ENCODE measurements at places on chromosomes 4 and X.

- no peak for DNase-seq
These were observed 99.6 kb downstream of the PCDH18 start for GRCh38 chr4:137432446-137433311.

DNA sequence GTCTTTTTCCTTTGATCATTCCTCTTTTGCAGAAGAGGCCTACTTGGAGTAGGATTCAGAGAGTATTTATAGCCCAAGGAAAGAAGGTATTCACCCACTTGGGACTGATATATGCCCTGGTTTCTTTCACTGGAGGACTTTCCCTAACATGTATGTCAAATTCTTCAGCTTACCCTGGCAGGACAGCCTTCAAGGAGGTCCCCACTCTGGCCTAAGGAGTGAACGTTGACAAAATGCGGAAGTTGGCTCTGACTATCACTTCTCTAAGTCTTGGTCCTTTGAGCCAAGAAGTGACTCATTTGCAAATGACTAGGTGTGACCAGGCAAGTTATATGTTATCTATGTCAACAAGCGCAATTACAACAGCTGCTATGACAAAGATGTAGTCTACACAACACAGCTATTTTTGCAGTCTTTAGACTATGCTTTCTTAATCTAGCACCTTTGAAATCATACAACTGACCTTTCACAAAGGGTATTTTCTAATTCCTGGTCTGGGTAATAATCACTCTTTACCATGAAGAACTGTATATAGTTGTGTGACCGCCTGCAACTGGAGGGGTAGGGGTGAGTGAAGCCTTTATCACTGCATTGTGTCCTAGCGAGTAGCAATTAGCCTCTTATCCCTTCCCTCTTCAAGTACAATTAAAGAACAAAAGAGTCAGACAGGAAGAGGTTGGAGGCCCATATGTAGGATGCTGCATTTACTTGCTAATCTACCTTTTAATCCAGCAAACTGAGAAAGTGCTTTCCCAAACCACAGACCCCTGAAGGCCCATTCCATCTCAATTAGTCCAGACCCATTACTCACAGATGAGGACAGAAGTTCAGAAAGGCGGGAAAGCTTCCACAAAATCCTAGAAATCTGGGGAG, 50.1 kb downstream of the RASGEF1B start:
- DNase-seq = no peak

GRCh38 chr4:18441203-18441590, 419.6 kb upstream of the LCORL start:
- no peak for DNase-seq

DNA sequence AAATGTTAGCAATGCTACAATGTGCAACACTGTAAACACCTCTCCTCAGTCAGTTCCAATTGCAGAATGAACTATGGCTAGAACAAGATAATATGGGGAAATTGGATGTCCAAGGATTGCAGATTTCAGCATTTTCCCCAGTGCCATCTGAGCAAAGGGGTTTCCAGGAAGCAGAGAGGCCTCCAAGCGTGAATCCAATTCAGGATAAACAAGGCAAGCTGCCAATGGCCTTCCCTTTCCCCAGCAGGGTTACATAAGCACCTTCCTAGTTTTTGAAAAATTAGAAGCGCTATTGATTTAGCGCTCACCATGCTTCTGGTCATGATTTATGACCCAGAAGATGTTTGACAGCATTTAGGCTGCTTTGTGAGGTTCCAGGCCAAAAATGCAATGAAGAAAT, 223.0 kb upstream of the GATB start:
- DNase-seq = no peak

DNA sequence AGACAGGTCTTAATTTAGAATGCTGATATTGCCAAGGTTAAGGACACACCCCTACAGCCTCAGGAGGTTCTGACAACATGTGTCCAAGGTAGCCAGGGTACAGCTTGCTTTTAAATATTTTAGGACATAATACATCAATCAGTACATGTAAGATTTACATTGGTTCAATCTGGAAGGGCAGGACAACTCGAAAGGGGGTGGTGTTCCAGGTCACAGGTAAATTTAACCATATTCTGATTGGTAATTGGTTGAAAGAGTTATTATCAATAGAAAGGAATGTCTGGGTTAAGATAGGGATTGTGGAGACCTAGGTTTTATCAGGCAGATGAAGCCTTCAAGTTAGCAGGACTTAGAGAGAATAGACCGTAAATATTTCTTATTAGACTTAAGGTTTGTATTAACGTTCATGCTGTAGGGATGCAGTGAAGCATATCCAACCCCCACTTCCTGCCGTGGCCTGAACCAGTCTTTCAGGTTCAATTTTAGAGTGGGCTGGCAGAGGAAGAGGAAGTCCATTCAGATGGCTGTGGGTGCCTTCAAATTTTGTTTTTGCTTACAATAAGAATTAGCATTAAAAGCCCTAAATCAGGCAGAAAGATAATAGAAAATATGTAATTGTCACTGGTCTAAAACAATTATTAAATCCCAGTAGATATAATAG, 136.5 kb upstream of the GALNTL6 start:
- DNase-seq = no peak

DNA sequence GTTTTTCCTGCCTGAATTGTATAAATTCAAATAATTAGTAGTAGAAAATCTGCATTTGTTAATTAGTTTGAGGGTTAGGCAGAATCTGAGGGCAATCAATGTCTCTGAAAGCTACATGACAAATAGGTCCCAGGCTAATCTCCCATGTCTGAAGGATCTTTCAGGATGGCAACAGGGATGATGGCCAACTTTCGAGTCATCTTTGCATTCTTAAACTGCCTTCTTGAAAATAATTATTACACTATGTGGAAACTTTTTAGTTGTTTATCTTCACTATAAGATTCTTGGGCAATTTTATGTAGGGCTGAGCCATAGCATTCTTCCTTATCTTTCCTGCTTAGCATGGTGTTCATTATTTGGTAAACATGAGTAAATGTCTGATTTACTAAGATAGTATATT, 490.3 kb upstream of the EPHA5 start:
- DNase-seq = no peak

- no peak for DNase-seq
These were observed 36.5 kb upstream of the TFDP3 start for GRCh38 chrX:133254666-133255065.

- DNase-seq = no peak
These were observed 1404.1 kb upstream of the IGFBP7 start for GRCh38 chr4:58514299-58514698.

- no peak for DNase-seq
These were observed 15.3 kb upstream of the TADA2B start for GRCh38 chr4:7027913-7028312.

DNA sequence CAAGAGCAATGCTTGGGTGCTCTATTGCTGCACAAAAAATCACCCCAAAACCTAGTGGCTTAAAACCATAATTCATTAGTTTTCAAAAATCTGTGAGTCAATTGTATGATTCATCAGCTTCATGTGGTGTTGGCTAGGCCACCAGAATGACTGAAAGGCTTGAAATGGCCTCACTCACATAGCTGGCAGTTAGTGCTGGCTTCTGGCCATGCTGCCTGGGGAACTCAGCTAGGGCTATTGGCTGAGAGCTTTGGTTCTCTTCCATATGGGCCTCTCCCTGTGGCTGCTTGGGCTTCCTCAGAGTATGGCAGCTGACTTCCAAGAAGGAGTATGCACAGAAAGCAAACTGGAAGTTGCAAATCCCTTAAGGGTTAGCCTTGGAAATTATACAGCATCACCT, 3.1 kb upstream of the MTMR1 start:
- DNase-seq = no peak

DNA sequence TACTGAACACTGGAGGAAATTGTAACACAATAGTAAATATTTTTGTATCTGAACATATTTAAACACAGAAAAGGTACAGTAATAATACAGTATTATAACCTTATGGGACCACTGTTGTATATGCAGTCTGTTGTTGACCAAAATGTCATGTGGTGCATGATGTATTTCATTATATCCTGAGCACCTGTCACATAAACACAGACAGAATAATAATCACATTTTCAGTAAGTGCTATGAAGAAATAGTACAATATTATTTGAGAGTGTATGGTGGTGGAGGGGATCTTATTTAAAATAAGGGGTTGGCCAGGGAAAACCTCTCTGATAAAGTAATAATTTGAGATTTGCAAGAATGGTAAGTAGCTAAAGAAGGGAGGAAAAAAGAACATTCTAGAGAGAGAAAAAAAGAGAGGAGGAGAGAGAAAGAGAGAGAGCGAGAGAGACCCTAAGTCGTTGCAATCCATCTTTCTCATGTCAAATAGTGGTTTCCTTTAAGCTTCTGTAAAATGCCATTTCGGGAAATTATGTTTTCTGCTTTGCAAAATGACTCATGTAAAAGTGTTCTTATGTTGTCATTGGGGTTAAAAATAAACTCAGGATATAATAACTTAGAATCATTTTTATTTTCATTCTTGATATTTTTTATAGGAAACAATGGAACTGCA, 19.3 kb upstream of the CLNK start:
- no peak for DNase-seq

DNA sequence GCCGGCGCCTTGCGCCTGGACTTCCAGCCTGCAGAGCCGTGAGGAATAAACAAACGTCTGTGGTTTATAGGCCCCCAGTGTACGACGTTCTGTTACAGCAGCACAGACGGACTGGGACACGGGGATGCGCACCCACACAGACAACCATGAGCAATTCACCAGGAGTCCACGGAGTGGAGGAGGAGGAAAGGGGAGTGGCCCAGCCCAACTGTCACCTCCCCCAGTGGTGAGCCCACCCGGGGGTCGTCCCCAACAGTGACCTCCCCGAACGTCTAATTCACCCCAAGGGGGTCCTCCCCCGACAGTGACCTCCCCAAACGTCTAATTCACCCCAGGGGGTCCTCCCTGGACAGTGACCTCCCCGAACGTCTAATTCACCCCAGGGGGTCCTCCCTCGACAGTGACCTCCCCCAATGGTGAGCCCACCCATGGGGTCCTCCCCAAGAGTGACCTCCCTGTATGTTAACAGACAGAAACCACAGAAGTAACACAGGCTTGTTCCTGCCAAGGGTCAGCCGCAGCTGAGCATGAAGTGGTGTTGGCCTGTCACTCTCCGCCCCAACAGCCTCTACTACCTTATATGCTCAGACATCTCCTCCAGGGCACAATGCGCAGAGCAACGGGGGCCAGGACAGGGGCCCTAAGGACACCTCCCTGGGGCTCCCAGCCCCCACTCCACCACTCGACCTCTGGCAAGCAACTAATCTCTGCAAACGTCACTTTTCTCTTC, 6.2 kb downstream of the GAK start:
- no peak for DNase-seq

Measured in activated CD4-positive, alpha-beta T cell treated with anti-CD3 and anti-CD28 coated beads, Interleukin-2, amount 10 ng/mL, durations not matched to agents 7 days and 5 days (primary cell).